ENCODE measurements at places on chromosomes 12 and 14.

DNA sequence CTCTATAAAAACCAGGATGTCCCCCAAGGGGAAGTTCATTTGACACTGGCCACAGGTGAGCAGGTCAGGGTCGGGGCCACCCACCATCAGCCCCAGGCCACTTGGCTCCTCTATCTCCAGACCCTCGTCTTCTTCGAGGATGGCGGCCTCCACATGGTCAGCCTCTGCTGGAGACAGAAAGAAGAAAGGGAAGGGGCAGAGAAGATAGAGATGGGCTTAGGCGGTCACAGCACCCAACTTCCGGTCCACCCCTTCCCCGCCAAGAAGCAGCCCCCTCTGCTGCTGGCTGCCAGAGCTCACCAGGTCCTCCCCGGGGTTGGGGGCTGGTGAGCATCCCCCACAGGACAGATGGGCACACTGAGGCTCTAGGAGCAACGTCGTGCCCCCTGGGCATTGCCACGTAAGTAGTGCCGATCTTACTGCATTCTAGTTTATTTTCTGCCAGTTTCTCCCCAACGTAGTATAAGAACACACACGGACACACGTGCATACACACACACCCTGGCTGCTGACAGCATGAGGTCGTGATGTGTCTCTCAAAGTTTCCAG lies 14.2 kb downstream of the BCL11B start:
- no peak for DNase-seq

DNA sequence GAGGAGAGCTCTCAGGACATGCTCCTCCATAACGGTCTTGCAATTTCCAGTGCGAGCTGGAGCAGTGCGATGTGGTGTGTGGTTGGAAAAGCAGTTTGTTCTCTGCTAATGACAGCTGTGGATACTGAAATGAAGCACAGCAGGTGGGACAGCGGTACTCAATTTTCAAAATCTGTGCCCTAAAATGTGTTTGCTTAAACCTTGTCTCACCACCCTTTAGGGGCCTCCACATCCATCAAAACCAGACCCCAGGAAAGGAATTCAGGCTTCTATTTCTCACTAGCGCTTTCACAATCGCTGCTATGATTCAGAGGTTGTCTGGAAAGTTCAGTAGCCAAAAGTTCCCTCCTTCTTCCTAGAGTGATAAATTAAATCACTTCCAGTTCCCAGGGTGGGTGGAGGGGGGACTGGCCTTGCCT lies 440.8 kb downstream of the EGLN3 start:
- no peak for DNase-seq

- no peak for DNase-seq
Measured at GRCh38 chr14:33508126-33509062, 442.5 kb downstream of the EGLN3 start.

GRCh38 chr12:75708802-75709201 lies 197.4 kb upstream of the KRR1 start:
- DNase-seq = no peak

DNA sequence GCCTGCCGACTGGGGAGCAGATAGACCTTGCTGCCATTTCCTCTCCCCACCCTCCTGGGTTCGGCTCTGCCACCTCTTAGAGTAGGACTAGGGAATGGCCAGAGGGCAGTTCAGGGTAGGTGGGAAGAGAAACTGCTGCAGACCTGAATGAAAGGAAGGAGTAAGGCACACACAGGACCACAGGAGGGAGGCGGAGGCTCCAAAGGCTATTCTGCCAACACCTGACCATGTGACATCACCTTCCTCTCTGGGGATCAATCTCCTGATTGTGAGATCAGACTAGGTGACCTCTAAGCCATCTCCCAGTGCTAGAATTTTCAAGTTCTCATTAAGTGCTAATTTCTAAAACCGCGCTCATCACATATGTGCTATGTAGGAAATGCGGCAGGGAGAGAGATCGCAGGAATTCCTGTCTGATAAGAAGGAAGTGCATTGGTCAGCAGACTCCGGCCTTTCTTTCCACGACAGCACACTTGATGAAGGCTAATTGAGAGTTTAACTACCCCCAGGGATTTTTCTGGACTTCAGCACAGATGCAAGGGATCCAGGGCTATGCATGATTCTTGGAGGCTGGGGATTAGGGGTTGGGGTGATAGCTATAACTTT lies 11.5 kb upstream of the TSPAN11 start:
- no peak for DNase-seq

- DNase-seq = no peak
Measured at GRCh38 chr12:73589220-73589619, 948.4 kb upstream of the ATXN7L3B start.

- no peak for DNase-seq
Measured at GRCh38 chr14:102058146-102058545, 28.7 kb downstream of the HSP90AA1 start.

GRCh38 chr14:80958226-80958625 lies 2.8 kb downstream of the TSHR start:
- DNase-seq = no peak

DNA sequence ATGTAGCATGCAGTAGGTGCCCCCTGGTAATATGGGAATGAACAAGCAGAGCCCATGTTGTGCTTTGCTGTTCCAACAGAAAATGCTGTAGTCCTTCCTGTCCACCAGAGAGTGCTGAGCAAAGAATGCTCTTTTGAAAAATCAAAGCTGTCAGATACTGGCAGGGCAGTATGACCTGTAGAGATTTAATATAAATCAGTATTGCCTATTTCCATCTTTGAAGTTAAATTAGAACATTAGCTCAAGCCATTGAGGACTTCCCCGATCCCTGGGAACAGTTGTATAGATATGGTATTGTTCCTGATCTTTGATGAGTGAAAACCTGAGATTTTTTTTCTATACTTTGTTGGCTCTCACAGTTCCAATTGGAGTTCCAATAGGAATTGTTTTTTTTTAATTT lies 13.0 kb downstream of the TTC8 start:
- no peak for DNase-seq

DNA sequence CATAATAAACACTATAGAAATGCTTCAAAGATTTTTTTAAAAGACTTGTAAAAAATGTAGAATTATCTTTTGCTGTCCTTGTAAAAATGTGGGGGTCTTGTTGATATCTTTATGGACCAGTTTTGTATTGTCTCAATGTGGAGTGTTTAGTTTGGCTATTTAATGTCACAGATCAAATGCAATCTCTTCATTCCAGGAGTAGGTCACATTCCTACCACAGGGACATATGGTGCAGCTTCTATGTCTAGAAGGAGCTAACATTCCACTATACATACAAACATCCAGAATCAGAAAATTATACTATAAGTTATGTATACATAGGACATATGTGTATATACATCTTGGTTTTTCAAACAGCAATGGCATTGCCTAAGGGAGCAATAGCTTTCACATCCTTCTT lies 345.7 kb downstream of the BMP4 start:
- no peak for DNase-seq

DNA sequence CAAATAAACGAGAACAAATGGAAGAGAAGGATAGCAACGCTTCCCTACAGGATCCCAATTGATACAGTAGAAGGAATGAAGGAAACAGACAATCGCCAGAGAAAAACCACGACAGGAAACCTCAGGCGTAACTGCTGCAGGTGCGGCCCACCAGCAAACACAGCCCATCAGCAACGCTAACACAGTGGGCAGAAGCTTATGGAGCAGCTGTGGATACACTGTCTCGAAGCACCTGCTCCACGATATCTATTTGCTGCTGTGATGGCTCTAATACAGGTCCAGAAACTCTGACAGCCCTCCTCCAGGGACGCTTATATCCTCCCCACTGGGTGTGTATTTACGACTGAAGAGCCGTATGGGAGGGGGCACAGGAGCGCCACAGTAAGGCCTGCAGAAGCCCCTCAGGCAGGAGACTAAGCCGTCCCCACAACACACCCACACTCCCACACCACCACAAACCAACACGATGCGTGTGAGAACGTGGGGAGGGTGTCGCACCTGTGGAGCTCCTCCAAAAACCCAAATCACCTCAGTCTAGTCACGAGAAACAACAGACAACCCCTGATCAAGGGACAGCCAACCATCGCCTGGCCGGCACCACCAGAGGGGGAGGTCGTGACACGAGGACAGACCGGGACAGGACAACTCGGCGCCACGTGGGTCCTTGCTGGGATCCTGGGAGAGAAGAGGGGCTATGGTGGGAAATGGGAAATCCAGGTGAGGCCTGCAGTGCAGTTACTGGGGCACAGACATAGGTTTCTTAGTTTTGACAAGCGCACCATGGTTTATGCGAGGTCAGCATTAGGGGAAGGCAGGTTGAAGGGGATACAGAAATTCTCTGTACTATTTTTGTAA lies 24.0 kb downstream of the POLE start:
- DNase-seq = no peak

GRCh38 chr14:79407572-79407971 lies 803.7 kb downstream of the DIO2 start:
- DNase-seq = no peak

- DNase-seq = no peak
Measured at GRCh38 chr12:108567406-108568337, 5.3 kb downstream of the ISCU start.

- DNase-seq = no peak
Measured at GRCh38 chr12:23096321-23096720, 471.4 kb downstream of the ETNK1 start.

DNA sequence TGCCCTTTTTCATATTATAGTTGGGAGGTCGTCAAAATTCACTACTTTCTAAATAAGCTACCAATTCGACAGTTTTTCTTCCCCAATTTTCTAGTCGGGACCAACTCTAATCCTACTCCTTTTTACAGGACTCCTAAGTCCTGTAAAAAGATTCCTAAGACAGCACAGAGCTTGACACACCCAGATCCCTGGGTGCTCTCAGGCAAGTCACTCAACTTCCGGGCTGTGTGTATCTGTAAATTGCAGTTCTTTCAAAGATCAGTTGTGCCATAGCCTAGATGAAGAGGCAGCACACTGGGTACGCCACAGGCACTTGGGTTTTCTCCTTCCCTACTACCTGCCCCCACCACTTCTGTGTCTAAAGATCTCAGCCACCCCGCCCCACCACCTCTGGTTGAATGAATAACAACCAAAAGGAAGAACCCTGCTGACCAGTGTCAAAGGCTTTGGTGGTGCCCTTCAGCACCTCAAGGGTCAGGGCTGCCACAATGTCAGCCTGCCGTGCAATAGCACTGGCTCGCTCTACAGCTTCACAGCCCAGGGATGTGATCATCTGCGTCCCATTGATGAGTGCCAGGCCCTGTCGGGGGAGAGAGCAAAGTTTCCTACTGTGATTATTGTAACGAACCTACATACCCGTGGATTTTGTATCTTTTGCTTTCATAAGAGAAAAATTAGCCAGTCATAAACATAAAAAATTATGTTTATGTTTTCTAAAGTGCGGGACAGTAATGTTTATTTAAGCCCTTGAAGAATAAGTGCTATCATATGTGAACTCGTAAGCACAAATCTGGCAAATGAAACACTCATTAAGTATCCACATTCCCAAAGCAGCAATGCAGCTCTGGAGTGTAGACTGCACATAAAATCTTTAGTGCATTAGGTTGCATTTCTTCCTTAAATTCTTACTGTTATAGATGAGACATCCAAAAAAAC lies 9.2 kb downstream of the HAL start:
- DNase-seq = no peak

DNA sequence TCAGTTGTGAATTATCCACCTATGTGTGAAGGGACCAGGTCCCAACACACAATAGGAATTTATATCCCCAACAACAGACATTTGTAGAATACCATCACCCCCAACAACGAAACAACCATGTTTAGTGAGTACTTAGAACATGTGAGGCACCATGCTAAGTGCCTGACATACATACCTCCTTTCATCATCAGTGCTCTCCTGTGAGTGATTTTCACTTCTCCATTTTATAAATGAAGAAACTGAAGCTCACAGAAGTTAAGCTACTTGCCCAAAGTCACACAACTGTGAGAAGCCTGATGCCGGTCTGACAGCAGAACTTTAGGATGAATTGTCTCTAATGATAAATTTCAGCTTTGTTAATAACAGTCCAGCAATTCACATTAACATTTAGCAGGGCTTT lies 35.4 kb downstream of the SPTB start:
- no peak for DNase-seq

DNA sequence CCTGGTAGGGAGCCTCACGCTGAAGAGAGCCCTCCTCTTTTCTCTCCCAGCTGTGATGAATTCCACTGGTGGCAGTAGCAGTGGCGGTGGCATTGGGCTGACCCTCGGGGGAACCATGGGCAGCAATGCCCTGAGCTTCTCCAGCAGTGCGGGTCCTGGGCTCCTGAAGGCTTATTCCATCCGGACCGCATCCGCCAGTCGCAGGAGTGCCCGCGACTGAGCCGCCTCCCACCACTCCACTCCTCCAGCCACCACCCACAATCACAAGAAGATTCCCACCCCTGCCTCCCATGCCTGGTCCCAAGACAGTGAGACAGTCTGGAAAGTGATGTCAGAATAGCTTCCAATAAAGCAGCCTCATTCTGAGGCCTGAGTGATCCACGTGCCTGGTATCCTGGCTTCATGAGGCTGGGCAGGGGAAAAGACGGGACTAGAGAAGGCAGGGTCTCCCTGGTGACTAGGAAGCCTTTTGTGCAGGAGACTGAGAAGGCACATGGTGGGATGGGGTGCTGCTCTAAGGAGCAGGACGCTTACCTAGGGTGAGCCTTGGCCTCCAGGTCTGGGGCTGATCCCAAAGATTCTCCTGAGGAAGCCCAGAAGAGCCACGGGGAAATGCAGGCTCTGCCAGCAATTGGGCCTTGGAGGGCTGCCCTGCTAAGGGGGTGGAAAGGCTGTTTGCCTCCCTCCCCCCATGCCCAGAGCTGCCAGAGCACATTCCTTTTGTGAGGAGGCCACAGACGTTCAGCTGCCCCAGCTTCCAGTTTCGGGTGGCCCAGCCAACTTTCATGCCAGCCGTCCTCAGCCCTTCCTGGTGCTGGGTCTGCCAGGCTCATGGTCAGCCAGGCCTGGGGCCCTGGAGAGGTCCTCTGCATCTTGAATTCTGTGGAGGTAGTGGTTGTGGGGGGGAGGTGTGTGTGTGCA lies 15.8 kb downstream of the KRT7 start:
- no peak for DNase-seq

GRCh38 chr14:68792678-68792978 lies 239 bp downstream of the ZFP36L1 start:
- DNase-seq = no peak

DNA sequence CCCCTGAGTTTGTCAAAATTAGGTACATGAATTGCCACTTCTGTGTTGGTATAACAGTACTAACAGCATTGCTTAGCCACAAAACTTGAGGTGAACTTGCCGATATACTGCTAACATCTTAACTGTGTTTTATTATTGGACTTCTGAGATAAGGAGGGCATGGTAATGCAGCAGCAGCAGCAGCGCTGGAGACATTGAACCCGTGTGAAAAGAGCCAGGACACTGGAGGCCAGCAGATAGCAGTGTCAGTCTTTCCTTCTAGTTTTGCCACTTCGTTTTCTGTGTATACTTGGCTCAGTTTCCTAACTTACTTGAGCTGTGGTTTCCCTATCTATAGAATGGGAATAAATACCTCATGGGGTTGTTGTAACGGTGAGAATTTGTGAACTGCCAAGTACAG lies 82.7 kb downstream of the KTN1 start:
- DNase-seq = no peak

GRCh38 chr14:100498068-100498467 lies 89.1 kb downstream of the BEGAIN start:
- no peak for DNase-seq

- DNase-seq = no peak
Measured at GRCh38 chr14:79337761-79338160, 873.5 kb downstream of the DIO2 start.

GRCh38 chr12:113900716-113901115 lies 65.4 kb downstream of the RBM19 start:
- DNase-seq = no peak

Measured in LoVo (cell line).